ENCODE measurements at places on chromosomes 5 and 9. TPM values are rescaled to one million over a fixed set of nuclear protein-coding genes. Genes with fewer than 3 reads are reported as not detected.

CTXN3 gene
- total RNA-seq, result not detected

GABRP gene
- total RNA-seq, result 0.49 TPM

XRCC4 gene
- 5.2 TPM for total RNA-seq

PIP5K1B gene
- 71.9 TPM for total RNA-seq

MEIKIN gene
- total RNA-seq, result not detected

CYSRT1 gene
- 0.27 TPM for total RNA-seq

LCNL1 gene
- 11.7 TPM for total RNA-seq

IFNA13 gene
- total RNA-seq, result not detected

C5orf52 gene
- total RNA-seq, result not detected

ECSCR gene
- total RNA-seq, result 20.9 TPM

PCDHGA6 gene
- total RNA-seq, result 5.6 TPM

DHX29 gene
- 22.5 TPM for total RNA-seq

TNFSF8 gene
- total RNA-seq, result 0.63 TPM

SLC6A19 gene
- total RNA-seq, result not detected

NTRK2 gene
- 3.8 TPM for total RNA-seq

ZCCHC9 gene
- total RNA-seq, result 8.9 TPM

ZNF366 gene
- total RNA-seq, result 8.1 TPM

SAPCD2 gene
- total RNA-seq, result 0.25 TPM

TTF1 gene
- total RNA-seq, result 16.2 TPM

SPINK13 gene
- not detected for total RNA-seq

CATSPER3 gene
- total RNA-seq, result 0.49 TPM

MPDZ gene
- total RNA-seq, result 70.7 TPM

MELK gene
- total RNA-seq, result 0.27 TPM

PKD2L2 gene
- 0.16 TPM for total RNA-seq

PTGER4 gene
- total RNA-seq, result 6.2 TPM

PCDH1 gene
- total RNA-seq, result 16.1 TPM

IL4 gene
- total RNA-seq, result not detected

SCAMP1 gene
- total RNA-seq, result 29.2 TPM

SGCD gene
- total RNA-seq, result 98.7 TPM

LVRN gene
- 0.14 TPM for total RNA-seq

IFNA14 gene
- total RNA-seq, result not detected

C5orf58 gene
- total RNA-seq, result 1.0 TPM

FANCC gene
- 4.1 TPM for total RNA-seq

ICE1 gene
- 17.5 TPM for total RNA-seq

NUTM2G gene
- total RNA-seq, result not detected

TSSK1B gene
- not detected for total RNA-seq

OTP gene
- not detected for total RNA-seq

AK8 gene
- 0.74 TPM for total RNA-seq

PELO gene
- total RNA-seq, result 19.7 TPM

FBXL7 gene
- 27.7 TPM for total RNA-seq

ADRA1B gene
- total RNA-seq, result 2.5 TPM

LPAR1 gene
- 12.4 TPM for total RNA-seq

FSD1L gene
- 7.6 TPM for total RNA-seq

CDC14B gene
- 26.4 TPM for total RNA-seq

LRRC70 gene
- total RNA-seq, result 0.77 TPM

BAAT gene
- not detected for total RNA-seq

SEMA5A gene
- total RNA-seq, result 43.2 TPM

ADAMTS6 gene
- 1.5 TPM for total RNA-seq

CARD9 gene
- 1.2 TPM for total RNA-seq

GPR150 gene
- total RNA-seq, result 0.14 TPM

PRDM9 gene
- not detected for total RNA-seq

SLC34A3 gene
- not detected for total RNA-seq

CNTNAP3B gene
- 8.0 TPM for total RNA-seq

Measured in left ventricle myocardium inferior (tissue), 1 donor.